ENCODE measurements at places on chromosomes 5 and 9.

- ATAC-seq, result peak; percentile 67
Observed at GRCh38 chr9:2066312-2067273, 51.4 kb downstream of the SMARCA2 start.

DNA sequence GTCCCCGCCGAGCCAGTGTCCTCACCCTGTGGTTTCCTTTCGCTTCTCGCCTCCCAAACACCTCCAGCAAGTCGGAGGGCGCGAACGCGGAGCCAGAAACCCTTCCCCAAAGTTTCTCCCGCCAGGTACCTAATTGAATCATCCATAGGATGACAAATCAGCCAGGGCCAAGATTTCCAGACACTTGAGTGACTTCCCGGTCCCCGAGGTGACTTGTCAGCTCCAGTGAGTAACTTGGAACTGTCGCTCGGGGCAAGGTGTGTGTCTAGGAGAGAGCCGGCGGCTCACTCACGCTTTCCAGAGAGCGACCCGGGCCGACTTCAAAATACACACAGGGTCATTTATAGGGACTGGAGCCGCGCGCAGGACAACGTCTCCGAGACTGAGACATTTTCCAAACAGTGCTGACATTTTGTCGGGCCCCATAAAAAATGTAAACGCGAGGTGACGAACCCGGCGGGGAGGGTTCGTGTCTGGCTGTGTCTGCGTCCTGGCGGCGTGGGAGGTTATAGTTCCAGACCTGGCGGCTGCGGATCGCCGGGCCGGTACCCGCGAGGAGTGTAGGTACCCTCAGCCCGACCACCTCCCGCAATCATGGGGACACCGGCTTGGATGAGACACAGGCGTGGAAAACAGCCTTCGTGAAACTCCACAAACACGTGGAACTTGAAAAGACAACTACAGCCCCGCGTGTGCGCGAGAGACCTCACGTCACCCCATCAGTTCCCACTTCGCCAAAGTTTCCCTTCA is 1.4 kb downstream of the GLIS3 start:
- peak; percentile 33 for ATAC-seq

GRCh38 chr9:278651-279050 is 64.0 kb downstream of the DOCK8 start:
- no peak for ATAC-seq

GRCh38 chr5:124876566-124876965 is 130.1 kb upstream of the ZNF608 start:
- no peak for ATAC-seq

GRCh38 chr9:36258996-36259533 is 817 bp upstream of the GNE start:
- ATAC-seq, result no peak

DNA sequence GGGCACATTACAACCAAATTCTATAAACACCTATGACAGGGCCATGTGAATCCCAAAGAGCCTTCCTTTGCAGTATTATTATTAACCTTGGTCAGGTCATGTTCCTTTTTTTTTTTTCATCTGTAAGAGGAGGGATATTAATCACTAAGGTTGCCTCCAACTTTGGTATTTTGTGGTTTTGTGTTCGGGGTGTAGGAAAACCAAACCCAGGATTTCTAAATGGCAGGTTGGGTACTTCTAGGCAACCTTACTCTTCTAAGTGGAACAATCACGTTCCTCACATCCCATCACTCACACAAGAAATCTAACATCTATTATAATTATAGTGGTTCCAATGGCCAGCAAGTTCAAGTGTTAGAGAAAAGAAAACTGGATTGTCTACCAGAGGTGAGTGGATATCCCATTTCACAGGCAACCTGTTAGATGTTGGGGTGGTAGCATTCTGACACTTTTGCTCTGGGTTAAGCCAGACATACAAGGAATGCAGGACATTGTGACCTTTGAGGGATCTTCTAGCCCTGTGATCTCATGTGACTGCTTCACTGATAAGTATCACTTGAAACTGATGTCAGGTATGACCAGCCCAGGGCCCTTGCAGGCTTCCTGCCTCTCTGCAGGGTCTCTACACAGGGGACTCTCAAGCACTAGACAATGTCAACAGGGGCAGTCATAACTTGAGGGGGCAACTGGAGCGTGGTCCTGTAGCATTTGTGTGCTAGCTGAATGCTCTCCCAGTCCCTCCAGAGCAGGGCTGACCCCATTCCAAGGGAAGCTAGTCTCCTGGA is 126.2 kb upstream of the VLDLR start:
- no peak for ATAC-seq

DNA sequence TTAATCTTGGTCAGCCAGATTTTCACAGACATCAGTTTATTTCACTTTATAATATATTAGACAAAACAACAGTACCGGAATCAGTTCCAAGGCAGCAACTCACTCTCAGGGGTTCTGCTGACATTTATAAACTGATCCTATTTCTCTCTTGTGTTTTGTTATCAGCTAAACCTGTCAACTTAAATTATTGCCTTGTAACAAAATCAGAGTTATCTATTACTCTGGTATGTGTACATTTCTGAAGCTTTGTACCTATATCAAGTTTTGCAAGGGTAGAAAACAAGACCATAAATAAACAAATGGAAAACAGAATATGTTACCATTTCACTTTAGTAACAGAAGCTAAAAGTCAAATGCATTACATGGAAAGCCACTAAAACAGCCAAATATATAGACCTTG is 122.1 kb downstream of the SIL1 start:
- no peak for ATAC-seq

GRCh38 chr5:142404046-142404477 is 79.2 kb upstream of the SPRY4 start:
- no peak for ATAC-seq

GRCh38 chr9:86868616-86869015 is 78.7 kb downstream of the GAS1 start:
- no peak for ATAC-seq

DNA sequence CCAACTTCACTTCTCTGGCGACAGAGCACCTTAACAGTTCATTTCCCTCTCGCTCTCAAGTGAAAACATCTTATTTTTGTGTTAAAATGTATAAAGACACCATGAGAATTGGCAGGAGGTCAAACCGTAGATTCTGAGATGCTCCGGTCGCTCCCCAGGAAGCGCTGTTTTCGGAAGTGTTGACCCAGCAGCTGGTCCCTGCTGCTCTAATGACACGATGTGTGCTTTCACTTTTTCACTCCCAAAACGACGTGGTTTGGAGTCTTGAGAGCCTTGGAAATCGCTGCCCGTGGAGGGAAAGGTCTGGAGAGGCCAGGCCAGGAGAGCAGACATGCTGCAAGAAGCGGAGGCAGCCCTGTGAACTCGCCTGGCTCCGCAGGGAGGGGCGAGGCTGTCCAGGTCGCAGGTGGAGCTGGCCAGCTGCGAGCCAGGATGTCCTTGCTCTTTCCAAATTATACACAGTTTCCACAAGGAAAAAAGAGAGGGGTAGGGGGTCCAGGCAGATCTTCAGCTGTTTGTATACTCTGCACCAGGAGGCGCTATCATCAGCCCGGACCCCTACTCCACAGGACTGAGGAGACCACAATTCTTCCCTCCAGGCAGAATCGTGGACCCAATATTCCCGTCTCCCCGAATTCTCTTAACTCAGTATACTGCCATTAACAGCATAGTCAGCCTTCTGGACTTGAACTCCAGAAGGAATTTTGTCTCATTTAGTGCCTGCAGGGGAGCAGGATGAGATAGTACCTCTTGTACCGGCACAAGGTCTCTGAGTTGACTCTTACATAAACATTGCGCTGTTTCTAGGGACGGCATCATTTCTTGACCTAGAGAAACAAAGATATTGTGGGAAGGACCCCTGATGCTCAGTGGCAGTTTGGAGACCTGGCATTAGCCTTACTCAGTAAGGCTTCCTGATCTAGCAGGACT is 248.6 kb upstream of the ANKRD55 start:
- peak; percentile 43 for ATAC-seq

DNA sequence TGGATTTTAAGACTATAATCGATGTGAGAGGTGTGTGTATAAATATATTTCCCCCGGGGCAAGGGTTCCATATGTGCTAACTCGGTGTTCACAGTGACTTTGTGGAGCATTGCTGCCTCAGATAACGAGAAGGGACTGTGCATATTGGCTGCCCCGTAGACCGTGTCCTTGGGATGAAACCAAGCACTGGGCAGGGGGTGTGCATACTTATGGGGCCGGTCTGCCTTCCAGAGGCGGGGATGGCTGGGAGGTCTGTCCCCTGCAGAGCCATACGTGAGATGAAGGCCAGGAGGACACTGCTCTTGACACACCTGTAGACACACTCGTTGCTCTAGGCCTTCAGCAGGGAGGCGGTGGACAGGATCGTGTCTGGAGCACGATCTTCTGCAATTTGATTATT is 56.0 kb upstream of the ZNF354A start:
- ATAC-seq, result no peak

DNA sequence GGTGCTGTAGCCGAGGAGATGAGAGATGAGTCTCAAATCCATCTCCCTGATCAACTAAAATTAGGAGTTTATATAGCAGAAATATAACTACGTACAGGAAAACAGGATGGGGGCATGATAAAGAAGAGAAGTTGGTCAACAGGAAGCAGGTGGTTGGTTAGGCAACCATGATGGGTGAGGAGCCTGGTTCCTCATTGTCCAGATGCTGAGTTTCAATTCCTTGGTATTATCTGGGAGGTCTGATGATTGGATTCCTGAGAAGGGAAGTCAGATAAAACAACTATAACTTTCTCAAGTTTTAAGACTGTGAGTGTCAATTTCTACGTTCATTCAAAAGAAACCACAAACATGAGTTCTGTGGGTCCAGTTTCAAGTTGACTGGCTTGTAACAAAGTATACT is 323.9 kb downstream of the MTRR start:
- ATAC-seq, result no peak

GRCh38 chr5:132506094-132506692 is 15.6 kb upstream of the IRF1 start:
- ATAC-seq, result peak; percentile 34

DNA sequence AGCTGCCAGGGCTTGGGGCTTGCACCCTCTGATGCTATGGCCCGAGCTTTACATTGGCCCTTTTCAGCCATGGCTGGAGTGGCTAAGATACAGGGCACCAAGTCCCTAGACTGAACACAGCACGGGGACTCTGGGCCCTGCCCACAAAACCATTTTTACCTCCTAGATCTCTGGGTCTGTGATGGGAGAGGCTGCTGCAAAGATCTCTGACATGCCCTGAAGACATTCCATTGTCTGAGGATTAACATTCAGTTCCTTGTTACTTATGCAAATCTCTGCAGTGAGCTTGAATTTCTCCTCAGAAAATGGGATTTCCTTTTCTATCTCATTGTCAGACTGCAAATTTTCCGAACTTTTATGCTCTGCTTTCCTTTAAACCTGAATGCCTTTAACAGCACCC is 337.0 kb upstream of the SMC2 start:
- ATAC-seq, result peak; percentile 48

- ATAC-seq, result no peak
Observed at GRCh38 chr9:17528859-17529258, 50.0 kb upstream of the SH3GL2 start.

DNA sequence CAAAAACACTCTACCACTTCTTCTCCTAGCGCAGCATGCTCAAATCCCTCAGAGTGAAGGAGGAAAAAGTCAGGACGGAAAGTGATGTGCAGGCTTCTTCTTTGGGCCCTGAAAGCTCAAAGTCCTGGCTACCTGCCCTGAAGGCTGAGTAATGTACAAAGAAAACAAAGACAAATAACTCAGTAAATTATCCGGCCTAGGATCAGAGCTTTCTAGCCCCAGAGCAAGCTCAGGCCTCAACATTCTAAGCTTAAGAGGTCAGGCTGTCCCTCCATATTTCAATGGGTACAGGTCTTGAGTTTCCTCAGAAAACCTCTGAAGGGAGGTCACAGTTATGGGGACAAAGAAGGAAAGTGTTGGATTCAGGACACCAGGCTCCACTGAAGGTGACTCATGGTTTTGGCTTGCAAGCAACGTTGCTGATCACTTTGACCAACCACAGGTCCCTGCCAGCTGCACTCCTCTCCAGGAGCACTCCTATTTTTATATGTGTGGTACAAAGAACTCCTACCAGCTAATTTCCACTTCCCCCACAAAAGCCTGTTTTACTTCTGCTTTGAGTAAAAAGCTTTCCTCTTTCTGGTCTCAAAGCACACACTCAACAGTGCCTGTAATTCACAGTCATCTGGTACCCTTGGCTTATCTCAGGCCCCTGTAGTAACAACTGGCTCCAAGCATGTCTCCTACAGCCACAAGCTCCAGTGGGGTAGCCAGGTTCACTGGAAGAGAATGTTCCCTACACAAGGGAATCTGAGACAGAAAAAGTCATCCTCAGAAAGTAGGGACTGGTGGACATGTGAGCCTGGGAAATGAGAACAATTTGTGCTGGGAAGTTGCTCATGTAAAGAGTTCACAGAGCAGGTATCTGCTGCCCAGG is 115.7 kb downstream of the UGCG start:
- ATAC-seq, result peak; percentile 95

DNA sequence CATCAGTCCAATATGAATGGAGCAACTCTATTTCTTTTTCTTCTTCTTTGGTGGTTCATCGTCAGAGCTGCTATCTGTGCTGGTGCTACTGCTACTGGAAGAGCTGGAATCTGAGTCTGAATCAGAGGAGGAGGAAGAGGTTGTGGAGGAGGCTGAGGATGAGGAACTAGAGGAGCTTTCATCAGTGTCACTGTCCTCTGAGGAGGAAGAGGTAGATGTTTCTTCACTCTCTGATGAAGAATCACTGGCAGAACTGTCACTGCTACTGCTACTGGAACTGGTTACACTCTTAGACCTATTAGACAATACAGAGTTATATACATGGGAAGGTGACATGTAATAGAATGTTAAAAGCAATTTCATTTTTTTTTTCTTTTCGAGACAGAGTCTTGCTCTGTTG is 27.8 kb downstream of the ZCCHC10 start:
- ATAC-seq, result no peak

- ATAC-seq, result no peak
Observed at GRCh38 chr5:150987746-150988145, 32.6 kb upstream of the GPX3 start.

DNA sequence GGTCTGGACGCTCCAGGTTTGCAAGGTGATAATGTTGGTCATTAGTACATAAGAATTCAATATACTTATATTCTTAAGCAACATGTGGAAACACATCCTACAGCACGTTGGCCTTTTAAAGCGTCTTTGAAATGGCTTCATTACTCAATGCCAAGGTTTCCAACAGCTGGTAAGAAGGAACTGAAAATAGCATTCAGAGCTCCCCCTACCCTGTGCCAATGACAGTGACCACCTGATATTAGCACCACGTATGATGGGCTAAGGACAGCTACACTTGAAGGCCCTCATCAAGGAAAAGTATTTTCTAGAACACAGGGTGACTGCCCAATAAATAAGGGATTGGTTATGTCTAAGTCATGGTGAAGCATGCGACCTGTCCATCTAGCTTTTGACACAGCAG is 9.9 kb downstream of the ZNF622 start:
- no peak for ATAC-seq

- no peak for ATAC-seq
Observed at GRCh38 chr9:22046243-22046885, 37.3 kb upstream of the CDKN2B start.

DNA sequence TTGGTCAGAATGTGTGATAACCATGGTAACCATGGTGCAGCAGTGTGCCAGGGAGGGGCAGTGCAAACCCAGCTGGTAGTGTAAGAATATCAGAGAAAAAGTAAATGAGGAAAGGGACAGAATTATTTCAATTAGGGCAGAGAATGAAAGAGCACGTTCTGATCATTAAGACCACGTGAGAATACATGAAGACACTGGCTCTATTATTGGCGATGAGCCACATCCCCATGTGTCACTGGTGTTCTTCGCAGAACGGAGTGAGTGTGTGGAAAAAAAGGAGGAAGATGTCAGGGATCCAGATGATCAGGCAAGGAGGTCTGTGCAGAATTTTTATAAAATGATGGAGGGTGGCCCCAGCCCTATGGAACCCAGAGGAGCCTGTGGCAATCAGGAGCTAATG is 315.5 kb downstream of the SEMA5A start:
- ATAC-seq, result no peak

Measured in esophagus mucosa (tissue), 1 donor.